ENCODE measurements at places on chromosomes 7 and 10.

GRCh38 chr10:93463723-93464476, 18.2 kb downstream of the MYOF start:
- DNase-seq: no peak

- DNase-seq: no peak
These were observed 157.3 kb downstream of the TMEM178B start for GRCh38 chr7:141231018-141231792.

- no peak for DNase-seq
These were observed 54.7 kb upstream of the BICC1 start for GRCh38 chr10:58457761-58458616.

- no peak for DNase-seq
These were observed 16.5 kb downstream of the SLK start for GRCh38 chr10:103983367-103983911.

DNA sequence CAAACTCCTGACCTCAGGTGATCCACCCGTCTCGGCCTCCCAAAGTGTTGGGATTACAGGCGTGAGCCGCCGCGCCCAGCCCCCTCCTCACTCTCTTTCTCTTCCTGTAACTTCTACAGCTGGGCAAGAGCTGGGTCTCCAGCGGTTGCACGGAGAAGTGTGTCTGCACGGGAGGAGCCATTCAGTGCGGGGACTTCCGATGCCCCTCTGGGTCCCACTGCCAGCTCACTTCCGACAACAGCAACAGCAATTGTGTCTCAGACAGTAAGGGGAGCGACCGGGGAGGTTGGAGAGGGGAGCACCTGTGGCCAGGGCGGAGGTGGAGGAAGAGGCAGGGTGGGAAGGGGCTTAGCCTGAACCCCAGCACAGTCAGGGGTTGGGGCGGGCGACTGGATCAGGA, 41.4 kb downstream of the EPHB4 start:
- DNase-seq: no peak

GRCh38 chr7:46654546-46655443, 733.7 kb upstream of the IGFBP3 start:
- DNase-seq: no peak

GRCh38 chr10:114802177-114802576, 19.4 kb upstream of the FHIP2A start:
- DNase-seq: no peak

DNA sequence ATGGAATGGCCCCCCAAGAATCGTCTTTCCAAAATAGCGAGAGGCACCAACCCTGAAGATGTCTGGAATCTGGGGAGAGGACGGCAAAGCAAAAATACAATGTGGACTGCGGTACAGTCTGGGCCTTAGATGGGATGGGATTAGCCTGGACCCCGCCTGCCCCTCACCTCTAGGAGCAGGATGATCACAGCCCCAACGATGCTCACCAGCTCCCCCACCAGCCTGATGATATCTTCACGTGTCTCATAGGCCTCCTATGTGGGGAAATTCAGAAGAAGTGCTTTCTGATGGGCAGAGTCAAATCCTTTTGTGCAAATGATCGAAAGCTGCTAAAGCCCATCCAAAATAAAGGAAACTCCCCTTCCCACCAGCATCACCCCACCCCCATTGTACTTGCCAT, 18.2 kb downstream of the TRPV5 start:
- DNase-seq: no peak

GRCh38 chr7:129845178-129845971, 107.4 kb downstream of the UBE2H start:
- no peak for DNase-seq

- DNase-seq: no peak
These were observed 165.3 kb downstream of the DNAH11 start for GRCh38 chr7:21708096-21708495.

GRCh38 chr10:58734116-58734515, 221.4 kb downstream of the BICC1 start:
- no peak for DNase-seq

DNA sequence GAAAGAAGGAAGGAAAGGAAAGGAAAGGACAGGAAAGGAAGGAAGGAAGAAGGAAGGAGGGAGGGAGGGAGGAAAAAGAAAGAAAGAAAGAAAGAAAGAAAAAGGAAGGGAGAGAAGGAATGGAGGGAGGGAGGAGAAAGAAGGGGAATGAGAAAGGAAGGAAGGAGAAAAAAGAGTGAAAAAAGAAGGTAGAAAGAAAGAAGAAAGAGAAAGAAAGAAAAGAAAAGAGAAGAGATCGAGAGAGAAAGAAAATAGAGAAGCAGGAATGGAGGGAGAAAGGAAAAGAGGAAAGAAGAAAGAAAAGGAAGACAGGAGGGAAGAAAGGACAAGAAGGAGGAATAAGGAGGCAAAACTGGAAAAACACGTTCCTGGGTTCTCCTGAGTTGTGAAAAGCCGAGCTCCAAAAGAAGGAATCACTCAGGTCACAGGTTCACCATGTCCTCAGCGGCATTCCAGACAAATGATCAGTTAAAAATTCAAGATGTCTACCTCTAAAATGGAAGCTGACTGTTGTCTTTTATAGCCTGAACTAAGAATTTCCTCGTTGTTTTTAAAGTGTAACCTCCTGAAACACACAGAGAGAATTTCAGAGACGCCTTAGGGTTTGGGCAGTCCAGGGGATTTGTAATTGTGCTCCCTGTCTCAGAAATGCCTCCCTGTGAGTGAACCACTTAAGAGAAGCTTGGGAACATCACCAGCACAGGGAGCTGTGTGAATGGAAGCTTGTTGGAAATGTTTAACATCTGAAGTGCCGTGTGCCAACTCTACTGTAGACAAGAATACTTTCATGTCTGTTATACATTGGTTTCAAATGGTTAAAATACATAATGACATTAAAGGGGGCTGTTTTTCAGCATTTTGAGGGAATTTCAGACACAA, 80.7 kb downstream of the INHBA start:
- DNase-seq: no peak

- DNase-seq: no peak
These were observed 480.5 kb upstream of the ZMIZ1 start for GRCh38 chr10:78588194-78588811.
